IgD-negative memory B cell (primary cell): ENCODE measurements at places on chromosomes 5 and 9. TPM values are rescaled to one million over a fixed set of nuclear protein-coding genes. Genes with fewer than 3 reads are reported as not detected.

The RAD50 gene
- polyA plus RNA-seq = 33.4 TPM

The LRRC19 gene
- not detected for polyA plus RNA-seq

The PITX1 gene
- polyA plus RNA-seq = 0.38 TPM

The BTNL3 gene
- polyA plus RNA-seq = not detected
